ENCODE measurements at places on chromosomes 16 and 17.

- DNase-seq, result no peak
Observed at GRCh38 chr17:32699247-32699646, 177.7 kb downstream of the MYO1D start.

DNA sequence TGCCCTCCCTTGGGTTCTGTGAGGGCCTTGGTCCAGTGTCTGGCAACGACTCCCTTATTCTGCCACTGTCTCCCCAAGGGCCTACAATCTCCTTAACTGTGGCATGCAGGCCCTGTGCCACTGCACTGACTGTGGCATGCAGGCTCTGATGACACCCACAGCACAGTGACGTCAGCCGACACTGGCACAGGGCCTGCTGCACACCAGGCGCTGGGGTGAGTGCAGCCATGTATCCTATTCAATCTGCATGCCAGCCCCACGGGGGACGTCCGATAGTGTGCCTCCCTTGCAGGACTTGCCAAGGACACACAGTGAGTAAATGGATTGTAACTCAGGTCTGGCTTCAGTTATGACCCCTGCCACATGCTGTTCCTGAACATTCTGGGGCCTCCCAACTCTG, 39.8 kb upstream of the RASD1 start:
- DNase-seq, result no peak

GRCh38 chr16:88030498-88030897, 79.3 kb downstream of the BANP start:
- DNase-seq, result no peak

DNA sequence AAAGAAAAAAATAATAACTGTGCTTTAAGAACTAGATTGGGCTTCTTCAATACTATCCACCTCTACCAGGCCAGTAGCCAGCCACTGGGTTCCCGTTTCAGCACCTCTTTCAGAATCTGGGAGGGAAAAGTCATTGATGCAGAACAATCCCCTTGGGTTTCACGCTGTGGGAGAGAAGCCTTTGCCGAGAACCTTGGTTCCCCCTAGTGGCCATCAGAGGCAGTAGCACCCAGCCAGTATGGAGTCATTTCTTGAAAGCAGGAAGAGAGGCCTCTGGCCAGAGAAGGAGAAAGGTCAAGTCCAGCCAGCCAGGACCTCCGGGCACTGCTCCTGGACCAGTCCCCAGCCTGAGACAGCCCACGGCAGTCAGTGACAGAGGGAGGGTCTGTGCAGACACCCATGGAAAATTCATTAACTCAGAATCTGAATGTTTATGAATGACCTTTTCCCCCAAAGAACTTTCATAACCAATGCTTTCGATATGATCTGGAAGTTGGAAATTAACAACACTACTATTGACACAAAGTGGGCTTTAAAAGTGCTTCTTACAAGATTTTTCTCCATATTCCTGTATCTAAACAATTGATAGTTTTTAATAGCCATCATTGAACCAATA, 51.2 kb upstream of the CDH5 start:
- DNase-seq, result no peak

- no peak for DNase-seq
Observed at GRCh38 chr16:12435018-12435417, 368.7 kb downstream of the CPPED1 start.

- DNase-seq, result no peak
Observed at GRCh38 chr17:19728084-19728495, 11.7 kb upstream of the SLC47A2 start.

DNA sequence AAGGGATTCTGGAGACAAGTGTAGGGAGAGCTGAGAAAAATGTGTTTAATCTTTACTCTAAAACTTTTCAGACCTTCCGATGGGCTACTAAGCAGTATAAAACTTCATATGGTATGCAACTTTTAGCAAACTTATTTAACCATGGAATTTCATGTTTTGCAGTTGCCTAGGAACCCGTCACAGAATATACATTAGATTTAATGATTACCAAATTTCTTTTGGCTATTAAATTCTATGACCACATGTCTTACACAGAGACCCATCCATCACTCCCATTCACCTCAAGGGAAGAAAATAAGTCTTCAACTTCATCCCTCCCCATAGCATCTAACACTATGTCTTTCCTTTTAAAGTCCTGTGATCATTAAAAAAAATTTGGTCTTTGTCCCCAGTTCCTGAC, 54.9 kb downstream of the HS3ST3A1 start:
- no peak for DNase-seq

GRCh38 chr17:81656118-81656743, at the start of gene PDE6G:
PDE6G (minus strand) TSS chr17:81656542; CDS start chr17:81653305, 3,237 bp downstream.
- DNase-seq, result no peak

GRCh38 chr16:75099738-75100602, 16.6 kb downstream of the LDHD start:
- DNase-seq, result no peak

DNA sequence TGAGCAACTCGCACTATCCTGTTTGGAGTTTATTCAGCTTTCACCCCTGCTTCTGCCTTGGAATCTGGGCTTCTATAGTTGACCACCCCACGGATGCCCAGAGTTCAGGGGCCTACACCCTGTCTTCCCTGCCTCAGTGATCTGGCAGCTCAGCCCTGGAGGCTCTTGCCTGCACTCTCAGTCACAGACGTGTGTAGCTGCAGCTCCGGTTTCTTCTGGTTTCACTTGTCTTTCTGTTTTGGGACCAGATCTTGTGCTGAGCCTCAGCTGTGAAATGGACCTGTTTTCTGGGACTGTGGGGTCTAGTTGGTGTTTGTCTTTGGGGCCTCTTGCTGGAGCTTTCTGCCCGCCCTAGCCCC, 5.8 kb downstream of the GPT2 start:
- no peak for DNase-seq

DNA sequence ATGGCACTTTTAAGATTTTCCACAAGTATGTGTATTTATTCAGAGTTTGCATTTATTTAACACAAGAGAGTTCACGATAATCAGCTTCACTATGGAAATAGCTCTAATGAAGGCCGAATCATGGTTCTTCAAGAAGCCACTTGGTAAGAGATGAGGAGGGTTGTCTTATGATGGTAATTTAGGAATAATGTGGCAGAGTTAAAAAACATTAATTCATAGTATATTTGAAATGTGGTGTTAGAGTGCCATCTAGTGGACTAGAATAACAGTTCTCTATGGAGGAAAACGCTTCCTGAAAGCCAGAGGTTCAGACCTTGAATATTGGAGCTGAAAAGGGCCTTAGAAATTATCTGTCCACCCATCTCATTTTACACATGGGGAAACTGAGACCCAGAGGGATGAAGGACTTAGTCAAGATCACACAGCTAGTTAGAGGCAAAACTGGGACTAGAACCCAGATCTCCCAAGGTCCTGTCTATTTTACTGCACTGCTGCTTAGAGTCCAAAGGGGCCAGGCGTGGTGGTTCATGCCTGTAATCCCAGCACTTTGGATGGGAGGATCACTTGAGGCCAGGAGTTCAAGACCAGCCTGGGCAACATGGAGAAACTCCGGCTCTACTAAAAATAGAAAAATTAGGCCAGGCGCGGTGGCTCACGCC, 33.8 kb upstream of the KPNB1 start:
- DNase-seq, result no peak

DNA sequence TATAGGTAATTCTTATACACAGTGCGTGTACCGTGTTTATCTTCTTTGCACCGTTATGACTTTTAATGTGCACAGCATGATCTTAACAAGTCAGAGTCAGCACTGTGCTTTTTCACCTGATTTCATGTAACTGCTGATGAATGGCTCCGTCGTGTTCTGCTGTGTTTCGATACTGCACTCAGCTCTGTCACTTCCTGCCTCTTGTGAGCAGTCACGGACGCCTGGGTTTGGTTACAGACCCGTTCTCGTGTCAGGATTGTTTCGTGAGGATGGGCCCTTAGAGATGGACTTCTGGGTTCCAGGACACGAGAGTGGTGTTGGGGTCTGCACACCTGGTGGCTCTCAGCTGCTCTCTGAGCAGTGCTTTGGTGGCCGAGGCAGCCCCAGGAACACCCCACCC, 24.6 kb downstream of the TBCD start:
- DNase-seq, result no peak

- no peak for DNase-seq
Observed at GRCh38 chr17:32943647-32944191, 15.8 kb downstream of the TMEM98 start.

GRCh38 chr17:18933102-18934058, 18.6 kb upstream of the SLC5A10 start:
- no peak for DNase-seq

DNA sequence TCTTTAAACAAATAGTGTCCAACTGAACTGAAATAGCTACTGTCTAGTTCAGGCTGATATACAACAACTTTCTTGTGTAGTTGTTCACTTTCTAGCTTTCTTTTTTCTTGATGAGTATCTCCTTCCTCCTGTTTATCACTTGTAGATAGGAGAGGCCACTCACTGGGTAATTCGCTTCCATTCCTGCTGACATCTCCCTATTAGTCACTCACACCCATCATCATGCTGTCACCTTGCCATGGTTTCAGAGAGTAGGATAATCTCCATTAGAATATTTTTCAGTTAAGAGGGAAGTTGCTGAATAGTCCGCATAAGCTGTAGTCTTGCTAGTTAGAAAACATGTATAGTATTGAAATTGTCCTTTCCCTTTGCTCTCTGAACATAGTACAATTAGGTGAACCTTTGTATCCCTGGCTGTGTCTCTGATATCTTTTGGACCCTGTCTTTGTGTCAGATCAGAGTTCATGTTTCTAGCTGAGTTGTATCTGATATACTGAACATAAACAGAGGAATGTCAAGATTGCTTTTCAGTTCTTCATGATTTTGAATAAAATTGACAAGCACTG, 64.4 kb upstream of the RASL10B start:
- DNase-seq, result no peak

DNA sequence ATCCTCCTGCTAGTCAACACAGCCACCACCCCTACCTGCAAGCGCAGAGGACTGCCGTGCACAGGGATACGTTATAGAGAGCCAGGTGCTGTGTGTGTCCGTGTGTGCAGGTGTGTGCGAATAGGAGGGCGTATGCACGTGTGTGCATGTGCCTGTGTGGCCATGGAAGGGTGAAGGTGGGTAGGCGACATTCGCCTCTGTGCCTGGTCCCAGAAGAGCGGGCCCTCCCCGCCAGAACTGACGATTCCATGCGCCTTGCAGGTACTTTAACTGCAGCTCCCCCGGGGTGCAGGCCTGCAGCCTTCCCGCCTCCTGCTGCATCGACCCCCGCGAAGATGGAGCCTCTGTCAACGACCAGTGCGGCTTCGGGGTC, 8.7 kb downstream of the PDE6G start:
- DNase-seq, result no peak

DNA sequence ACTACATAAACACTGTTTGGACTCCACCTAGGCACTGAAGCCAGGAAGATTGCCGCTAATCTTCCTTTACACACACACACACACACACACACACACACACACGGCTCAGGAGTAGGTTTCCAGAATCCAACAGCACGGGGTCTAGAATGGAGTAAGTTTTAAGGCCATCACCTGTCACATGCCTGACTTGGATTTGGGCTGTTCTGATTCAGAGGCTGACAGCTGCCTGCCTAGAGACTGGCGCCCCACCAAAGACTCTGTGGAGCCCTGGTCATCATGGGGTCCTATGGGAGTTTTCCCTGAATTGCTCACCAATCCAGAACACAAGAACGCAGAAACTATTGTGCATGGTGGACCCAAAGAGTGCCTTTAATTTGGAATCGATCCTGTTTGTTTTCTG, 10.9 kb downstream of the CDRT4 start:
- DNase-seq, result no peak

DNA sequence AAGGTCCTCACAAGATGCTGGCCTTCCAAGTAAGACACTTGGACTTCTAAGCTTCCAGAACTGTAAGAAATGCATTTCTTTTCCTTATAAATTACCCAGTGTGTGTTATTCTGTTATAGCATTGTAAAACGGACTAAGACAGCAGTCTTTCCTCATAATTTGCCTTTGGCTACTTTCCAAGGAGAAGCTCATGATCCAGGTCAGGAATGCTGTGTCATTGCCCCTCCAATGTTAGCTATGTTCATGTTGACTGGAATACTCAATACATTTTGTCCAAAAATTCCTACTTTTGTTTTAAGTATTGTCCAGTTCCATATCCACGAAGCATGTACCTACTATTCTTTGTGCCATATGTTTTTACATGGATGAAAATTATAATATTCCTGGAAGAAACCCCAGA, 234.6 kb downstream of the HS3ST3A1 start:
- no peak for DNase-seq

DNA sequence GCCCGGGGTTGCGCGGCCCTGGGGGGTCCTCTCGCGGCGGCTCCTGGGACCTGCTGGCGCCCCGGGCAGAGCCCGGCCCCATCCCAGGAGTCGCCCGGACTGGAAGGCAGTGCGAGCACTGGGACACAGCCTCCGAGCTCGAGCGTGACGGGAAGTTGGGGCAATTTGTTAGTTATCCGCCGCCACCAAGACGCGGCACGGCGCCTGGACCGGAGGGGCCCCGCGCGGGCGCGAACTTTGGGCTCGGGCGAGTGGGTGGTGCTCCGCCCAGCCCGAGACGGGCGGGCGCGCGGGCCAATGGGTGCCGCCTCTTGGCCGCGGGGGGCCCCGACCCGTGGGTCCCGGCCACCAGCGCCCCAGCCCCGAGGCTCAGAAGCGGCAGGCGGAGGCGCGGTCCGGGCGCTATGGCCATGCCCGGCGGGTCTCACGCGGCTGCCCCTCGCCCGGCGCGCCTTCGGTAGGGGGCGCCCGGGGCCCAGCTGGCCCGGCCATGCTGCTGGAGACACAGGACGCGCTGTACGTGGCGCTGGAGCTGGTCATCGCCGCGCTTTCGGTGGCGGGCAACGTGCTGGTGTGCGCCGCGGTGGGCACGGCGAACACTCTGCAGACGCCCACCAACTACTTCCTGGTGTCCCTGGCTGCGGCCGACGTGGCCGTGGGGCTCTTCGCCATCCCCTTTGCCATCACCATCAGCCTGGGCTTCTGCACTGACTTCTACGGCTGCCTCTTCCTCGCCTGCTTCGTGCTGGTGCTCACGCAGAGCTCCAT, at the start of gene ADORA2B:
Gene ADORA2B, plus strand, starts transcription at position 372 of the 768 bp plus-strand sequence. Its CDS starts 119 bp downstream, at position 491.
- DNase-seq, result no peak
